ENCODE measurements at places on chromosomes 12 and 14.
A peak's percentile ranks its signal among the peaks of the same experiment; 100 is the strongest.

- DNase-seq = no peak
Observed at GRCh38 chr12:18239526-18239925, 21.8 kb upstream of the PIK3C2G start.

GRCh38 chr14:47009615-47010014, 358.0 kb upstream of the RPL10L start:
- DNase-seq = no peak

- DNase-seq = no peak
Observed at GRCh38 chr12:118645219-118645618, 268.9 kb downstream of the SUDS3 start.

DNA sequence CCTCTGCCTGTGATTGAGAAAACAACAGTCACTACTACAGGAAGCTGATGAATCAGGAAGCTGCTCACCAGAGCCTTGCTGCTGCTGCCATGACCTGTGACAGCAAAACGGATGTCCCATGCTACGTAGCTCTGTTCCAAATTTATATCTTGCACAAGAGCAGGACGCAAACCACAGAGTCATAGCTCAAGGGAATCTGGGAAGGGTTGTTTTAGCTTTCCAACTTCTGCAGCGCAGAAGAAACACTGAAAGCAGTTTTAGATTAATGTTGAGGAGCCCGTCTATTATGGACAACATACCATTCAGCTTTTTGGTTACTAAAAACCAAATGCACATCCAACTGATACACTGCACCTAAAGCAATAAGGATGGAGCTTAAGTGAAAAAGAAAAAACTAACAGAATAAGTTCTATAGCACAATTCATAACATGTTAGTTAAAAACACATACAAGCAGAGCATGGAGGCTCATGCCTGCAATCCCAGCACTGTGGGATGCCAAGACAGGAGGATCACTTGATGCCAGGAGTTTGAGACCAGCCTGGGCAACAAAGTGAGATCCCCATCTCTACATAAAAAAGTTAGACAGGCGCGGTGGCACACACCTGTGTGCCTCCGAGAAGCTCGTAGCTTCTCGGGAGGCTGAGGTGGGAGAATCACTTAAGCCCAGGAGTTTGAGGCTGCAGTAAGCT, 1.7 kb upstream of the ANKRD33 start:
- DNase-seq = peak; percentile 12

DNA sequence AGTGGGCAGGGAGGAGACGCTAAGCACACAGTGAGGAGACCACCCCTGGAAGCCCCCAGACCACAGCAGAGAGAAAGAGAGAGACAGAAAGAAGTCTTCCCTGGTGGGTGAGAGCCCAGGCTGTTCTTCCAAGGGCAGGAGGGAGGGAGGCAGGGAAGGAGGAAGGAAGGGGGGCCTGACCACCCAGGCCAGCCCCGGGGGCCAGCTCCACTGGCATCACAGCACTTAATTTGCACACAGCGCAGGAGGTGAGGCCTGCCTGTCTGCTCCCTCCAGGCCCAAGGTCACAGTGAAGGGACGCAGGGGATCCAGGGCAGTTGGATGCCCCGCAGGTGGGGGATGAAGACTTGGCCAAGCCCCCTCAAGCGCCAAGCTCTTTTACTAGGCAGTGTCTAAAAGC, 141.9 kb upstream of the C14orf180 start:
- DNase-seq = no peak

DNA sequence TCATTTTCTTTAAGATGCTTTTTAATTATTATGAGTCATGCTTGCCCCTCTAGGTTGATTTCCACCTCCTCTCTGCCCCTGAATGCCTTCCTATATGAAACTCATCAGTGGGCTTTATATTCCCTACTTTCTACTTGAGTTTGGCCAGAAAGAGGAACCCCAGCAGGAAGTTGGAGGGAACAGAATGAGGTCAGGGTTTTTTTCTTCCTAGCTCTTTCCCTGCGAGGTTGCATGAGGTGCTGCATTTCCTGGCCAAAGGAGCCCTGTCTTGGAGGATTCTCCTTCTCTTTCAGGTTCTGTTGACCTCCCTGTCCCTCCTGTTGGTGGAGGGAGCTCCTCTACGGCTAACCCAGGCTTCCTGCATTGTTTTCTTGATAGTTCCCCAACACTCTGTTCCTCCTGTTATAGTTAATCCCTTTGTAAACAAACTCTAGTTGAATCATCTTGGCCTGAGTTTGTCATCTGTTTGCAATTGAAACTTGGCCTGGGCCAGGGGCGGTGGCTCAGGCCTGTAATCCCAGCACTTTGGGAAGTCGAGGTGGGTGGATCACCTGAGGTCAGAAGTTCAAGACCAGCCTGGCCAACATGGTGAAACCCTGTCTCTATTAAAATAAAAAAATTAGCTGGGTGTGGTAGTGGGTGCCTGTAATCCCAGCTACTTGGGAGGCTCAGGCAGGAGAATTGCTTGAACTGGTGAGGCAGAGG, 15.3 kb upstream of the SPIC start:
- no peak for DNase-seq

DNA sequence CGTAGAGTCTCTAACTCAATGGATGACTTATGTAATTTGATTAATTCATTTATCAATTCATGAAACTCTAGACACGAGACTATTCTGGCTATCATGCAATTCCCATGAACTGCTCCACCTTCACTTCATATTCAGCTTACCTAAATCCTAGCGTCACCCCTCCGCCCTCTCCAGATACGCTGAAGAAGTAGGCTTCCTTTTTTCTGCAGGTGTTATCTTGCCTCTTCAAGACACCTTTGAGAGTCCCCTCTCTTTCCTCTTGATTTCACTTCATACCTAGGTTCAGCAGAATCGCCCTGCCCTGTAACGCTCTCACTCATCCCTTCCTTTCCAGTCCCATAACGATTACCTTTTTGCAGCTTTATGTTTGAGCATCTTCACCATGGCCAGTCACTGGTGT, 4.0 kb upstream of the RNASE4 start:
- no peak for DNase-seq

GRCh38 chr14:28666961-28667360, 99.6 kb upstream of the FOXG1 start:
- DNase-seq = no peak

GRCh38 chr12:47610686-47611252, 95.1 kb downstream of the RPAP3 start:
- DNase-seq = no peak

DNA sequence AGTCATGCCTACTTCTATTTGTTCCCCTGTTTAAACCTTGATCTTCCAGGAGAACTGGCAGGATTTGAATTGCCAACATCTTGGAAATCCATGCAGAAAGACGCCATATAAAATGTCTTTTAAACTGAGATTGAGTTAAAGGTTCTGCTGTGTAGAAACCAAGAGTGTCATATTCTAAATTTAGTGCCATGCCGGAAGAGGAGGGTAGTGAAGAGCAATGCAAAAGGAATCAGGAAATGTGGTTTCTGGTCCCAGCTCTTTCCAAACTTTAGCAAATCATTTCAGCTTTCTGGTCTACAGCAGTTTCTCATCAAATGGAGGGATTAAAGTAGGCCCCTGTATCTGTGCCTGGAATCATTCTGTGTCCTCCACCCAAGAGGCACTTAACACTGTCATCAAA, 85.7 kb downstream of the BTG1 start:
- DNase-seq = no peak

GRCh38 chr14:98278800-98279199, 993.2 kb downstream of the BCL11B start:
- DNase-seq = no peak

- no peak for DNase-seq
Observed at GRCh38 chr12:61781021-61781581, 479.1 kb upstream of the USP15 start.

DNA sequence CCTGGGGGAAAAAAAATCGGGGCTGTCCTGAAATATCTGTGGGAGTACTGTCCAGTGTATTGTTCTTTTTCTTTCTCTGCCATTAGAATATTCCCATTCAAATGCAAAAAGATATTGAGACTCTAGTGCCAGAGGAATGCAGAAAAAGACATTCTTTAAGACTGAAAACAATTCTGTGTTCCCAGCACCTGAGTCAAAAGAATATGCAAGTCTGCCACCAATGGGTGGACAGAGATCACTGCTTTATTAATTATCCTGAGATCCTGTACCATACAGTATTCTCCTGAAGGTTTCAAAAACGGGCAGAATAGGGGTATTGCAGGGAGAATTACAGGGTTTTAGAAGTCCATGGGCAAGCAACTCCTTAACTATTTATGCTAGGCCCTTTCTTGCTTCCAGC, 361.8 kb downstream of the C12orf50 start:
- no peak for DNase-seq

DNA sequence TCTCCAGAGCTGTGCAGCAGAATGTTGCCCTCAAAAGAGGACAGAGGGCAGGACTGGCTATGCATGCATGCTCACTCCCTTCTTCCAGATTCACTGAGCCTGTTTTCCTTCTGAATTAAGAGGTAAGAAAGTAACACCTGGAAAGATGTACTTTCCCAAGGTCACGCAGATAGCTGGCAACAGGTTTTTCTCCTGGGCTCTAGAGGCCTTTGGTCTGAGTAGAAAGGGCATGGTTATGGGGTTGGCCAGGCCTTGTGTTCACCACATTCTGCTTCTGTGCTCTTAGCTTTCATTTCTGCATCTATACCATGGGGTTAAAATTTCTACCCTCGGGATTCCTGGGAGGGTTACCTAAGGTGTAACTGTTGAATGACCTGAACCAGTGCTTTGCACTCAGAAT, 57.5 kb downstream of the RASSF3 start:
- DNase-seq = no peak

DNA sequence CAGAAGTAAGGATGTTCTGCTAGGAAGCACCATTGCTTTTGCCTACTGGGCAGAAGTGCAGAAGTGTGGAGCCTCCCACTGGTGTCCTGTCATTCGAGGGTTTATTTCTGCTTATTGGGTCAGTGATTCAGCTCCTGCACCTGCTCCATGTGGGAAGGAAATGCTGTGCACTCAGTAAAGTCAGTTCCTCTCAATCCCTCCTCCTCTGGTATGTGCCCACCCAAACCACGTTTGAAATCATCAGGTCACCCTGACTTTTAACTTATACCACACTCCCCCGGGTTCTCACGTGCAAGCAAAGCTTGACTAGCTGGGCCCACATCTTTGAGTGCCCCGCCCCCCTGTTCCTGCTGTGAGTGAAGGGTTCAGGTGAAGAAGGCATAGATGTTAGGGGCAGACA, 223.7 kb downstream of the CHST11 start:
- no peak for DNase-seq

DNA sequence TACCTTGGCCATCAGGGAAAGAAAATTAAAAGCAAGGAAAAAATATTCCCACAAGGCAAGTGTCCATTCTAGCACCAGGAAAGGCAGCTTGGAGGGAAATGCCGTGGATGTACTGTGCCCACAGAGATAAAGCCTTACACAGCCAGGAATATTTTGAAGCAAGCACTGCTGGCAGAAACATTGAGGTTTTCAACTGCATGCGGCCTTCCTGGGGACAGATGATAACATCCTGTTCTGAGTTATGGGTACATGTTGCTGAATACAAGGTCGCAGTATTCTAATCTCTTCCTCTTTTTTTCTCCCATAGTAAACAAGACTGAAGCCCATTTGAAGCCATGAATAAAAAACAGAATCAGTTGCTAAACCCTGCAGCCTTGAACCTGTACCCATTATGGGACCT, 197.1 kb downstream of the BTG1 start:
- DNase-seq = no peak

DNA sequence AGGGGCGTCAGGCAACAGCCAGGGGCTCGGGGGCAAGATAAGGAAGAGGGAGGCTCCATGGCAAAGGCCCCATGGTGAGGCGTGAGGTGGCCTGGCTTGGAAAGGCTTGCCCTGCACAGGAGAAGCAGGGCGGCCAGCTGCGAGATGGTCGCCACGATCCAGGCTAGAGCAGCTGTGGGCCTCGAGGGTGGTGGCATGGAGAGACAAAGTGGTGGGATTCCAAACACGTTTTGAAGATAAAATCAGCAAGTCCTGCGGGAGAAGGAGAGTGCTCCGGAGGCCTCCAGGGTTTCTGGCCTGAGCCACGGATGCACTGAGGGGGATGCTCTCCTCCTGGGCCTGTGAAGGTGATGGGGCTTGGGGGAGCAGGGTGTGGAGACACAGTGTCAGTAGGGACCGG, 20.5 kb upstream of the DLK1 start:
- no peak for DNase-seq

GRCh38 chr12:122560138-122560537, 33.1 kb downstream of the KNTC1 start:
- no peak for DNase-seq

GRCh38 chr14:71388862-71389261, 481.6 kb downstream of the PCNX1 start:
- no peak for DNase-seq

- no peak for DNase-seq
Observed at GRCh38 chr12:49968471-49968870, 4.3 kb upstream of the AQP6 start.

GRCh38 chr14:74558655-74559054, 53.4 kb downstream of the LTBP2 start:
- no peak for DNase-seq

DNA sequence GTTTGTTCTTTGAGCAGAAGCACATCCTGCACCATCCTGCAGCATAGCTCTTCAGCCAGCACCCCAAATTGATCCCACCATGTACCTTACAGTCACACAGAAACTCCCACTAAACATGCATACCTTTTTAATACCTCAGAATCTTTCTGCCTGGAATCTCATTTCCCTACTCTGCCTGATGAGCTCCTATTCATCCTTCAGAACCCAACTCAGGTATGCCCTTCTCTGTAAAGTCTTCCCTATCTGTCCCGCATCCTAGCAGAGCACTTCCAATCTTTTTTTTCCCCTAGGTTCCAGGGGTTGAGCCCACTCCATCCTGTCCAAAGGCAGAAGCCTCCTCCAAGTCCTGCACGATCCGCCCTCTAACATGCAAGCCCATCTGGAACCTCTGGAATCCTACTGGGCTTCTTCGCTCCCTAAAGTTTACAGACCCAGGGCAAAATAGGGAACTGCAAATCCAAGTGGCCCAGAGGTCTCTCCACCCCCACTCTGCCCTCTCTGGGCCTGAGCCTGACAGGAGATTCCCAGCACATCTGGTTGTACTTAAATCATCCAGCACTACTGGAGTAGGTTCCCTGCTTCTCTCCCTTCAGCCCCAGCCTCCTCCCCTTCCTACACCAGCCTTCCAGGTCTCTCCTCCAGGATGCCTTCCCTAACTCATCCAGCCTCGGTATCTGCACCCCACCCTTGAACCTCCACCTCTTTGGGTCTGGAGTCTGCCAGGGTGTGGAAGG, 4.1 kb upstream of the FIGNL2 start:
- DNase-seq = no peak

GRCh38 chr14:94237983-94238382, 55.1 kb downstream of the SERPINA10 start:
- DNase-seq = no peak

DNA sequence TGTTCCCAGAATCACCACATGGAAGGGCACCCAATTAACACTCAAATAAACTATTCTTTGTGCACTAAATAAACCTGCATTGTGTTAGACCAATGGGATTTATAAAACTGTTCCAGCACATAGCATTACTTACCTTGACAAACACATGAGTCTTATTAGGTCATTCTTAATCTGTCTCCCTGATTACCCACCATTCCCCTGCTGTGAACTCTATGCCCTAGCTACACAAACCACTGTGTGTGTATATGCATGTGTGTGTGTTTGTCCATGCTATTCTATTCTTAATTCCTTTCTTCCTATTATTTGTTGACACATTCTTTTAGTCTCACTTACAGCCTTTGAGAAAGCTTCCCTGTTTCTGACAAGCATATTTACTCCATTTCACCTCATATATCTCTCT, 303.6 kb upstream of the GARIN6 start:
- no peak for DNase-seq
